NCI-H2029 treated with DMSO at 0.1 percent for 48 hours (cell line): ENCODE measurements at places on chromosomes 3 and 15.

DNA sequence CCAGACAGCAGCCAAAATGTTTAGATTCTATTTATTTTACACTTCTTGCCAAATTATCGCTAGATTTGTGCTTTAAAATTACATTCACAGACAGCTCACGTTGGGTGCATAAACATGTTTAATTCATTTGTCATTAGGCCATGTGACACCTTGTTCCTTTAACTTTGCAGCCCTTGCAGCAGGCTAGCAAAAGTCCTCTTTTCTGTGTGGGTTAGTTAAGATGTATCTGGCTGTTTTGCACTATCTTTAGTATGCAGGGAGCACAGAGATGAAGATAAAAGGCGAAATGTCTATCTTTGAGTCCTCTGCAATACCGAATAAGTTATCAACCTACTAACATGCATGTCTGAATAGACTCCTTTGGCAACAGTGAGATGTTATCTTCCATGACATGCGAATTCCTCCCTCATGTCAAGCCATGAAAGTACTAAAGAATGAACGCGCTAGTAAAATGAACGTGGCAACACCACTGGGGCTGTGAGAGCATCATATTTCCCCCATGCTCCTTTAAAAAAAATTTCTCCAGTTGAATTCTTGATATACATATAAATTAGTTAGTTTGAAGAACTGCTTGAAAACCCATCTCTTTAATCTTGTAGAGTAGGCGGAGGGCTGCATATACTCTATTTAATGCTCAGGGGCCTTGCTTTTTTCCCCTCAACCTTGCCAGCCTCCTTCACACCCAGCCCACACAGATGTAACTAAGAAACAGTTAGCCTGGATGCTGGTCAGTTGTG is 620.4 kb upstream of the NR2F2 start:
- DNase-seq, result no peak

DNA sequence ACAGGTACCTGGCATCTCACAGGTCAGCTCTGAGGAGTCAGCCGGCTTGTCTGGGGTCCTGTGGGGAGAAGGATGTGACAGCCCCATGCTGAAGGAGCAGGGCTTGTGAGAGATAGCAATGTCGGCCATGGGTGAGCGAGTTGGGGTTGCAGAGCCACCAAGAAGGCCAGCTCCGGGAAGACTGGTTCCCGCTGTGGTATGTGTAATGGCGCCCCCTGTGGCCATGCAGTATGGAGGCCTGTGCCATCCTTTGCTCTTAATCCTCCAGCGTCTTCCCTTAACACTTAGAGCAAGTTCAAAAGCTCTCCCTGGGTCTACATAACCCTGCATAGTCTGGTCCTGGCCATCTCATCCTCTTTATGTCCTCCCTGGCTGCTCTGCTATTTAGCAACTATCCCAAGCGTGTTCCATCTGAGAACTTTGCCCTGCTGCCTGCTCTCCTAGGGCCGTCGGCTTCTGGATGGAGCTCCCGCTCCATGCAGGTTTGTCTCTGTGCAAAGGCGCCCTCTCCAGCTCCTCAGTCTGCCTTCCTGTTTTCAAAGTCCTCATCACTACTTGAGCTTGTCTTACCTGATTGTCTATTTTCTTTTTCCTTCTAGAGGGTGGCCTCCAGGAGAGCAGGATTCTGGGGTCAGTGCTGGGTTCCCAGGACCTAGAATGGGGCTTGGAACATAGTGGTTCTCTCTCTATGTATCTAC is 40.8 kb upstream of the IQCF6 start:
- no peak for DNase-seq

GRCh38 chr3:137709011-137709601 is 55.0 kb upstream of the SOX14 start:
- peak; percentile 2 for DNase-seq

GRCh38 chr3:186589856-186590579 is 19.5 kb downstream of the DNAJB11 start:
- DNase-seq, result no peak

DNA sequence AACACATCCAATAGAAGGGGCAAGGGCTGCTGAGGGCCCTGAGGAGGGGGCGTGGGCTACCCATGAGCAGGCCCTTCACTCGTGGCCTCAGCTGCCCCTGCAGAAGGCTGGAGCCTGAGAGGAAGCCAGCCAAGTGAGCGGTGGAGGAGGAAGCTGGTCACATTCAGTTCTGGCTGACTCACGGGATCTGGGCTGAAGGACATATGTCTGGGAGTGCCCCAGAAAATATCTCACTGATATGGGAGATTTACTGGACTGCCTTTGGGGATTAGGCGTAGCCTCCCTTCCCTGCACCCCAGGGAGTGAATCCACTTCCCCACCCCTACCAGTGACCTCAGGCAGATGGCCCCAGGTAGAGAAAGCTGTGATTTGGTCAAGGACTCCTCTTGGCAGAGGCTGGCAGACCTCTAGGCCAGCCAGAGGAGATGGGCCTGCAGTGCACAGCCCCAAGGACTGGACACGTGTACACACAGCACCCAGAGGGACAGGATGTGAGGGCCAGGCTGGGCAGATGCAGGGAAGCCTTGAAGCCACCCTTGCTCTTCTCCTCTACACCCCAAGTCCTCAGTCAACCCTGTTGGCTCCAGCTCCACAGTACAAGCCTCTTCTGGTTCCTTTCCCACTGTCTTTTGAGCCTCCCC is 14.2 kb upstream of the ANKDD1A start:
- DNase-seq, result no peak

DNA sequence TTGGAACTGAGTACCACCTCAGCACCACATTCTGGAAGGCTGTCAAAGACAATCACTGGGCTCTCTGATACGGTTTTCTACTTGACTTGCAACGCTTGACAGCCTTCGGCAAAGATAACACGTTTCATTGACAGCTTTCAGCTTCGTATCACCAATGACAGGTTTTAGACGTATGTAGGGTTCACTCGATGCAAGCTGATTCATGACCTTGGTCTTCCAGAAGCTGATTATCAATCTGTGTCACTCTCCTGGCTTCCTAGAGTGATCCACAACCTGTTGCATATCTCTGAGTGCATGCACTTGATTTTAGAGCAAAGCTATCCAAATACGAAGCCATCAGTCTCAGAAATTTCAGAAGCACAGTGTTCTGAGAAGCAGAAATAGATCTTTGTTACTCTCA is 381.6 kb downstream of the FEZF2 start:
- DNase-seq, result no peak

- DNase-seq, result no peak
These were observed 522.8 kb downstream of the CADM2 start for GRCh38 chr3:85481411-85482212.

DNA sequence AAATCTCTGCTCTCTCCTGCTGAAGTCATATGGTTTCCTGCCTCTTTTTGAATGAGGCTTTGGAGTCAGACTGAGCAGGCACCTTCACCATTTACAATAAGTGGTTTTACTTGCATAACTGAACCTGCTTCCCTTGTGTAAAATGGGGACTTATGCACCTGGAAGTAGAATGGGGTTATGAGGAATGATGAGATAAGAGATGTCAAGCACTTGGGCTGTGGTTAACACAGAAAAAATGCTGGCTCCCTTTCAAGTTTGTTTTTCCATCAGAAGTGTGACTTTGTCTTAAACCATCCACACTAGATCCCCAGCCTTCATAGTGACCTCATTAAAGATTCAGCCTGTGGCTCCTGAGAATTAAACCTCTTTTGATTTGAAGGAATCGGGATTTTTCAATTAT is 5.2 kb downstream of the EXOSC7 start:
- DNase-seq, result no peak

GRCh38 chr15:94366781-94367180 is 135.4 kb downstream of the MCTP2 start:
- no peak for DNase-seq

DNA sequence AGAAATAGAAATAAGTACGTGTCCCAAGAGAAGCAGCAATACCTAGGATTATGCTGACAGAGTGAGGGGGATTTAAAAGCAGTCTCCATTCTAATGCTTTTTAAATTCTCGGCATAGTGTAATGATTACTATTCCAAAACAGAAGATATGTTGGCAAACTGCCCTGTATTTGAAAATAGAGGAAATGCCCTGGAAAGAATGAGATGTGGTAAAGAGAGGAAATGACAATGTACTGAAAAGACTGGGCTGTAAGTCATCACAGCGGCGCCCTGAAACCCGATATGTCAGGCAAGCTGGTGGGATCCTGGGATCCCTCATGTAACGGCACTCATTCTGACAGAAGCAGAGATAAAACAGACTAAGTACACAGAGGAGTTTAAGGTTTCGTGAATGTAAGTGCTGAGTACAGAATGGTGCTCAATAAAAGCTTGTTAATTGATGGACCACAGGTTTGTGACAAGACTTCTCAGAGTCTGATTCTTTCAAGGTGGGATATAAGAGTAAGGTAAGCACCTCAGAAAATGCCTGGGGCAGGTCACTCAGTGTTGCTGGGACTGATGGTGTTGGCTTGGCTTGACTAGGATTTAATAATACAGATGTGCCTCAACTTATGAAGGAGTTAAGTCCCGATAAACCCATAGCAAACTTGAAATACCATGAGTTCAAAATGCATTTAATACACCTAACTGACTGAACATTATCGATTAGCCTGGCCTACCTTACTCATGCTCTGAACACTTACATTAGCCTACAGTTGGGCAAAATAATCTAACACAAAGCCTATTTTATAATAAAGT is 91.4 kb downstream of the NFKBIZ start:
- peak; percentile 8 for DNase-seq

DNA sequence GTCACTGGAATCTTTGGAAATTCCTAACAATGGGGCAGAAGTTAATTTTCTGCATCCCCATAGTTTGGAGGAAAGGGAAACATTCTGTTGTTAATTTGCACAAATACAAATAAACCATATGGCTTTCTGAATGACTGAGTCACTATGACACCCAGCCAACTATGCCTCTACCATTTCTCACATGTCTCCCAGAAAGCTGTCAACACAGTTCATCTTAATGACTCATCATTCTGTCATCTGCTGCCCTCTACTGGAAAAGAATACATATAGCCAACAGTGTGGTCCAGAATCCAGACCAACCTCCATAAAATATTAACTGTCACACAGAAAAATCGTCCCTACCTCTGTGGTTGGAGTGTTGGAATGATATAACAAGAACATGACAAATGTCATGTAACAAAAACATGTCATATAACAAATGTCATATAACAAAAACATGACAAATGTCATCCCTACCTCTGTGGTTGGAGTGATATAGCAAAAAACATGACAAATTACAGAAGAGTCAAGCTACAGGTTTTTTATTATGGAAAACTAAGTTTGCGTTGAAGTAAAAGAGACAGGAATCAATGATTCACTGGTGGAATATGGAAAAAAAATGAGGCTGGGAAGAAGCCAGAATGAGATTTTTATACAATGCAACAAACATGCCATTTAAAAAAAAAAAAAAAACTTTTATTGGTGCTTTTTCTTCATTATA is 47.7 kb upstream of the GYG1 start:
- DNase-seq, result peak; percentile 80

DNA sequence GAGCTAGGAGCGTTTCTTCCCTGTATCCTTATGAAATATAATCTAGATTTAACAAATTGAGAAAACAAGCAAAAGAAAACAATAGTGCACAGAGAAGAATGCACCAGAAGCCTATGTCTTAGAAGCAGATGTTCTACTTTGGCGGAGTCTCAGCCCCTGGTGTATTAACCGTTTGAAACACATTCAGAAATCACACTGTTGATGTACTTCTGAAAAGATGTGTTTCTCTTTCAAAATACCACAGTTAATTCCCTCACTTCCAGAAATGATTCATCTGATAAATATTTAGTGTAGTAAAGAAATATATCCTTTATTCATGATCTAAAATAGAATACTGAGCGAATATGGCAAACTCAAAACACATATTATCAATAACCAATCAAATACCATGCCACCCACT is 77.7 kb downstream of the CBLB start:
- DNase-seq, result no peak

DNA sequence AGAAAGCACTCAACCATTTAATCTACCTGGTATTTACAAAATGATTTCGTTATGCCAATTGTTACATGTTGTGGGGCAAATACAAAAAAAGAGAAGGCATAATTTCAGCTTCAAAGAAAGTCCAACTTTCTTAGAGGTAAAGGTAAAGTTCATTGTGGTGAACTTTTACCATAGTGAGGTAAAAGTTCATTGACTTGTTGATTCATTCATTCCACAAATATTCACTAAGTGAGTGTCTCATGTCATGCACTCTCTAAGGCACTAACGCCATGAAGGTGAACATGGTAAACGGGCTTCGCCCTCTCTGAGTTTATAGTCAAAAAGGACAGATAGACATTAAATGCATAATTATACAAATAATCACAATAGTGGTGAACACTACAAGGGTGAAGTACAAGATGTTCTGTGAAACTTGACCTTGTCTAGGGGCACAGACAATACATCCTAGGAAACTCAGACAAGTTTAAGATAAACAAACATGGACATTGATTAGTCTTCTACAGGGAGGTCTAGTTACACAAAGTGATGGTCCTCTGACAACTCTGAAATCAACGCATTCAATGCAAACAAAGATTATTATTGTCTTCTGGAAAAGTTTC is 378.6 kb downstream of the MAGI1 start:
- no peak for DNase-seq

- no peak for DNase-seq
These were observed 64.5 kb downstream of the LRTM1 start for GRCh38 chr3:54863366-54863765.
